HT-29 (cell line): ENCODE measurements at places on chromosomes 4 and X. TPM values are rescaled to one million over a fixed set of nuclear protein-coding genes. Genes with fewer than 3 reads are reported as not detected.

- no peak for DNase-seq
Measured at GRCh38 chr4:147942729-147943128, 210.8 kb downstream of the ARHGAP10 start.

GRCh38 chr4:153189016-153189801 is 15.0 kb upstream of the TRIM2 start:
- peak; percentile 30 for DNase-seq

- DNase-seq = peak; percentile 59
Measured at GRCh38 chrX:123976706-123977316, 15.3 kb downstream of the STAG2 start.

DNA sequence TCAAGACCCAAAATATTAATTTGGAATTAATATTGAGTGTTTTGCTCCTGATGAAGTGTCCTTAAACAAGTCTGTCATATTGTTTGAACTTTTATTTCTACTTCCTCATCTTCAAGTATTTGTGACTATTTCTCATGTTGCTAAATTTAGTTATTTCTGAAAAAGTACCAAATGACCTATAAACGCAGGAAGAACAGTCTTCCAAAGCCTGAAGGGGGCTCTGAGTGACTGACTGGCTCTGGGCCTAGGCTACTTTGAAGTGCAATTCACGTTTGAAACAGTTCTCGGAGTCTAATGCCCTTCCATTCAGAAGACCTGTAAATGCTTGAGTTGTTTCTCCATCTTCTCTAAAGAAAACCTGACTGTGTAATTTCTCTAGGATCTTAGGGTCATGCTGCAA is 26.5 kb downstream of the GALNT7 start:
- no peak for DNase-seq

- DNase-seq = no peak
Measured at GRCh38 chr4:189858435-189858834, 82.2 kb upstream of the FRG1 start.

TMPRSS11F gene
- not detected in 2 replicates for total RNA-seq

GASK1B gene
- 16.1 TPM in 2 replicates for total RNA-seq
